ENCODE measurements at places on chromosomes 16 and 17.

- H3K4me3 ChIP-seq = peak within 1 kb of the TSS; percentile 55
- peak within 1 kb of the TSS; percentile 57 for H3K27ac ChIP-seq
- no peaks in the 10 kb centered on the region for H3K36me3 ChIP-seq
- peaks cover 29% of the 10 kb centered on the region for H3K4me1 ChIP-seq
Measured at GRCh38 chr16:57284209-57284951, at the start of gene PLLP. TSS of gene PLLP (minus strand) at chr16:57284672. CDS start at chr16:57284540, 132 bp downstream.

DNA sequence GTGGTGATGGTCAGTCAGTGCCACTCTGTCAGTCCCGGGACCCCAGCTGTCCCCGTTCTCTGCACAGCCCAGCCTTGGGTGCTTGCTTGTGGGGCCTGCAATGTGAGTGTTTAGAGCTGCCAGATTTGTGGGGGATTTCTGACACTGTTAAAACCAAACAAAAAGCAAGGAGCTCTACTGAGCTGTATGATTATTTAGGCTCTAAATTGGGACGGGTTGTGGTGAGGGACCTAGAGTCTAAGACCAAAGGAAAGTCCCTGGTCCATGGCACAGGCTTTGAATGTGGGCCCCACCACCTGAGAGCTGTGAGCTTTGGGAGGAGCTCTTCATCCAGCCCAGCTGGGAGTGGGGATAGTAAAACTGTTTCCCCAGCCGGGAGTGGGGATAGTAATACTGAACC, 63.3 kb downstream of the KSR1 start:
- no peak for DNase-seq
- no peaks in the 10 kb centered on the region for H3K36me3 ChIP-seq
- H3K4me3 ChIP-seq = no peak overlapping the region
- H3K27ac ChIP-seq = no peak overlapping the region
- peaks cover 45% of the 10 kb centered on the region for H3K4me1 ChIP-seq

GRCh38 chr17:17849845-17850373, 13.1 kb upstream of the SREBF1 start:
- H3K27me3 ChIP-seq = no peaks in the 10 kb centered on the region
- no peaks in the 10 kb centered on the region for H3K36me3 ChIP-seq
- H3K4me3 ChIP-seq = no peak overlapping the region
- no peak for DNase-seq
- peak overlapping the region; percentile 85 for H3K27ac ChIP-seq
- peaks cover 33% of the 10 kb centered on the region for H3K4me1 ChIP-seq

GRCh38 chr17:73969956-73970355, 233.5 kb upstream of the RPL38 start:
- no peaks in the 10 kb centered on the region for H3K36me3 ChIP-seq
- DNase-seq = no peak
- no peak overlapping the region for H3K4me3 ChIP-seq
- H3K4me1 ChIP-seq = no peaks in the 10 kb centered on the region

GRCh38 chr16:22634954-22635353, 124.3 kb downstream of the NPIPB5 start:
- H3K27me3 ChIP-seq = no peaks in the 10 kb centered on the region
- H3K4me1 ChIP-seq = no peaks in the 10 kb centered on the region
- no peak for DNase-seq
- H3K36me3 ChIP-seq = no peaks in the 10 kb centered on the region
- H3K4me3 ChIP-seq = no peak overlapping the region
- no peak overlapping the region for H3K27ac ChIP-seq

DNA sequence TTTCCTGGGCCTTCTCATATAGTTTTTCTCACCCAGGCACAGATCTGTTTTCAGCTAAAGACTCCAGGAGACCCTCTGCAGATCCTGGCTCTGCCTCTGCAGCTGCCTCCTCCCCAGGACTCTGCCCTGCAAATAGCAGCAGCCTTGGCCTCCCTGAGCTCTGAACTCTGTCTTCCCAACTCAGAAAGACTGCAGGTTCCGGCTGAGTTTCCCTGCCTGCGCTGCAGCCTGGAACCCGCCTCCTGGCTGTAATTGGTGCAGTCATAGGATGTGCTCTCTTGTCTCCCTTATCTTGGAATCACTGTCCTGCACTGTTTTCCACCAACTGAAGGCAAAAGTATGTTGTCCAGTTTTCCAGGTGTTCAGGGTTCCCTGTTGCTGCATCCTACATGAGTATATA, 14.3 kb upstream of the DNASE1 start:
- no peak overlapping the region for H3K27ac ChIP-seq
- DNase-seq = no peak
- H3K4me1 ChIP-seq = peaks cover 6% of the 10 kb centered on the region
- no peak overlapping the region for H3K4me3 ChIP-seq

DNA sequence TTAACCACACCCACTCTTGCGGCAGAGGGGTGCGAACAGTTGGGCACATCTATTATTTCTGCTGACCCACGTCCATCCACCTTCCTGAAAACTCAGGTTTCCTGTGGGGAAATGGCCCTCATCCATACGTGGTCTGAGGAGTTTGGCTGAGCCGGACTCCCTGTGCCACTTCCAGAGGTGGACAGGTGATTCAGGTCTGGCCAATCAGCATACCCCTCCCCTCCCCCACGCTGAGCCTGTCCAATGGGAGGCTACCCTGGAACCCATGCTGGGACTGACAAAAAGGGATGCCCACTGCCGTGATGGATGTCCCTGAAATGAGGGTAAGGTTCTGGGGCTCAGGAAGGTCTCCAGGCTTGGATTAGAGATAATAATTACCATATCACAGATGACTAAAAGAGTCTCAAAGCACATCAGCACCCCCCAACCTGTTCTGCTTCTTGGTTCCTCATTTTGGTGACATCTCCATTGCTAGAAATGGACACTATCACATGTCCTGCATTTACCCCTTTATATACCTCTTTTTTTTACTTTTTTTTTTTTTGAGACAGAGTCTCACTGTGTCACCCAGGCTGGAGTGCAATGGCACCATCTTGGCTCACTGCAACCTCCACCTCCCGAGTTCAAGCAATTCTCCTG, 5.3 kb upstream of the MAPK7 start:
- DNase-seq = no peak
- H3K27ac ChIP-seq = no peak overlapping the region
- no peaks in the 10 kb centered on the region for H3K36me3 ChIP-seq
- H3K27me3 ChIP-seq = no peaks in the 10 kb centered on the region
- H3K4me1 ChIP-seq = peaks cover 17% of the 10 kb centered on the region
- no peak overlapping the region for H3K4me3 ChIP-seq

DNA sequence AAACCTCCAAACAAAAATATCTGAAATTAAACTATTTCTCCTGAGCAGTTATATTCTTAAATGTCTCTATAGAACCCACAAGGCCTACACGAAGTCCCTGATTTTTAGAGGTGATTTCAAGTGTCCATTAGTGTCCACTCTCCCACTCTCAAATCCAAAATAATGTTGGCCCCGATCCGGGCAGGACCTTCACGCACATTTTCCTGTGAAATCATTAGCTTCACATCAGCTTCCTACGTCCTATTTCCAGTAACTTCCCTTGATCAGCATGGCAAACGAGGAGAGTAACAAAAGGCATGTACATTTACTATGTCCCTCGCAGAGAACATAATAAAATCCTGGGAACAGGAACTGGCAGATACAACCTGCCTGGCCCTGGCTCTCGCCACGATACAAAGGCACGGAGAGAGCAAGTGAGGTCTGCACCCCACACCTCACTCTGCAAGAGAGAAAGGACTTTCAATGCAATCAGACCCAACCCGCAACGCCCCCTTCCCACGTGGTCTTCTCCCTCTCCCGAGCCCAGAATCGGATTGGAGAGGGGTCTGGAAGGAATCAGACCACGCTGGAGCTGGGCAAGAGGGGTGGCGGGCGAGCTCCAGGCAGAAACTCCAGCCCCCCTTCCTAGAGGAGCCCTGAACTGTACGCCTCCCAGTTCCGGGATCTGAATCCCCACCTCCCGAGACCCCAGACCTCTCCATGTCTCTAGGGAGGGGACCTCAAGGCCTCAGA, 17.5 kb upstream of the C17orf78 start:
- H3K4me3 ChIP-seq = peak overlapping the region; percentile 67
- no peaks in the 10 kb centered on the region for H3K36me3 ChIP-seq
- H3K27me3 ChIP-seq = no peaks in the 10 kb centered on the region
- H3K27ac ChIP-seq = peak overlapping the region; percentile 93

- H3K4me3 ChIP-seq = no peak overlapping the region
- H3K4me1 ChIP-seq = no peaks in the 10 kb centered on the region
- no peak overlapping the region for H3K27ac ChIP-seq
- H3K36me3 ChIP-seq = no peaks in the 10 kb centered on the region
- no peaks in the 10 kb centered on the region for H3K27me3 ChIP-seq
- no peak for DNase-seq
Measured at GRCh38 chr16:27275394-27275793, 6.8 kb upstream of the NSMCE1 start.

DNA sequence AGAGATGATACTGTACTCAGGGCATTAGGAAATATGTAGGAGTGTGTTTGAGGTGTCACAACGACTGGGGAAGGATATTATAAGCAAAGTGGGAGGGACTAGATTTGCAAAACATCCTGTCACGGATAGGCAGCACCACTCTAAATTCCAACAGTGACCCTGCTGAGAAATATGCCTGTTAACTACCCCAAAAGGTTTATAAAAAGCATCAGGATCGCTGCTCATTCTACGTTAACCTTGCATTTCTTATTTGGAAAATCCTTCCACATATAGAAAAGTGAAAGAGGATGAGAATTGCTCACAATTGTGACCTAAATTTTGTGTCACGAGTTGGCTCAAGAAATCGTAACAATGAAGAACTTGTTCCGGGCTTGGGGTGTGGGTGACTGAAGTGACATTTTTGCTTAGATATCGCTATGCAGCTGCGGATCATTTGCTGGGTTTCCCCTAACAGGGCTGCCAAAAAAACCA, 51.6 kb downstream of the N4BP1 start:
- H3K36me3 ChIP-seq = peaks cover 3% of the 10 kb centered on the region
- no peaks in the 10 kb centered on the region for H3K27me3 ChIP-seq
- peaks cover 75% of the 10 kb centered on the region for H3K4me1 ChIP-seq

DNA sequence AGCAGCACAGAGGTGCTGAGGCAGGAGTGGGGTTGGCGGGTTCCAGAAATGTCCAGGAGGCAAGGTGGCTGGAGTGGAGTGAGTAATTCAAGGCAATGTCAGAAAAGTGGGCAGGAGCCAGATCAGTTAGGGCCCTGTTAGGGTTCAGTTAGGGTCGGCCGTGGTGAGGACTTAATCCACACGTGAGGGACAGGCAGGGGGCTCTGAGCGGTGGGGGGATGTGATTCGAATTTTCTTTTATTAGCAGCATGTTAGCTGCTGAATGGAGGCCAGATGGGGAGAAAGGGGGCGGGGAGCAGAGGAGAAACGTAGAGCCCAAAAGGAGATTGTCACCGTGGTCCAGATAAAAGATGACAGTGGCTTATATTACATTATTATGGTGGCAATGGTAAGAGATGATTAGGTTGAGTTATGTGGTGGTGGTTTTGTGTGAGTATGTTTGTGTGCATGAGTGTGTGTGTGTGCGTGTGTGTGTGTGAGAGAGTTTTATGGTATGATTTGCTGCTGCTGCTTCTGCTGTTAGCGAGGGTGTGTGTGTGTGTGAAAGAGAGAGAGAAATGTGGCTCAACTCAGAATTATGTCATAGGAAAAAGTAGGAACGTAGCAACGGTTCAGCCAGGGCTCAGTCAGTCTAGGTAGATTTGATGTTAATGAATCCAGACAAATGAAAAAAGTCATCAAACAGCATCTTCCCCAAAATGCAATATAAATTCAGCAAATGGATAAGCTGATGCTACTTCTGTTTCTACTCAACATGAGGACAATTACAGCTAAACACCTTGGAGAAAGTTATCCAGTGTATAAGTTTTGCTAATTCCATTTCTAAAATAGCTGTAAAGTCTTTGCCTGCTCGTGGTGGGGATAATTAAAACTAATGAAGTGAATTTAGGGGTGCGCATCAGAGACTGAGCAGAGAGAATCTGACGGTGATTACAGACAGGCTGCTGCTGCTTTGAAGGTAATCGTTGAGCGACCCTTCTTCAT, 390.6 kb downstream of the HAPSTR1 start:
- no peaks in the 10 kb centered on the region for H3K36me3 ChIP-seq
- DNase-seq = no peak
- no peaks in the 10 kb centered on the region for H3K27me3 ChIP-seq
- no peak overlapping the region for H3K27ac ChIP-seq
- H3K4me1 ChIP-seq = no peaks in the 10 kb centered on the region

- no peak for DNase-seq
- H3K4me3 ChIP-seq = no peak overlapping the region
- no peak overlapping the region for H3K27ac ChIP-seq
- no peaks in the 10 kb centered on the region for H3K4me1 ChIP-seq
- H3K36me3 ChIP-seq = no peaks in the 10 kb centered on the region
- H3K27me3 ChIP-seq = no peaks in the 10 kb centered on the region
Measured at GRCh38 chr16:2439598-2439997, 10.4 kb downstream of the CCNF start.

DNA sequence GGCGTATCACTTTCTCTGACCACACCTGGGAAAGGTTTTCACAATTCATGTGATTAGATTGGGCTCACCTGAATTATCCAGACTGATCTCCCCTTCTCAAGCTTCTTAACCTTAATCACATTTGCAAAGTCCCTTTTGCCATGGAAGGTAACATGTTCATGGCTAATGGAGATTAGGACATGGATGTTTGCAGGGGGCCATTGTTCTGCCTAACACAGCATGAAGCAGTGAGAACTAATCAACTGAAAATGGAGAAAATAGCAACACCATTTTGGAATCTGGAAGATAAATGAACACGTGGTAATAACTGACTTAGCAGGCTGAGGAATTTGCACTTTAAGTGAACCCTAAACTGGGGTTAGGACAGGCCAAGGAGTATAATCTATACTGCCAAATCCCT, 25.0 kb upstream of the SBK1 start:
- no peak for DNase-seq
- no peak overlapping the region for H3K27ac ChIP-seq
- H3K27me3 ChIP-seq = no peaks in the 10 kb centered on the region
- no peak overlapping the region for H3K4me3 ChIP-seq
- H3K4me1 ChIP-seq = no peaks in the 10 kb centered on the region
- H3K36me3 ChIP-seq = no peaks in the 10 kb centered on the region

DNA sequence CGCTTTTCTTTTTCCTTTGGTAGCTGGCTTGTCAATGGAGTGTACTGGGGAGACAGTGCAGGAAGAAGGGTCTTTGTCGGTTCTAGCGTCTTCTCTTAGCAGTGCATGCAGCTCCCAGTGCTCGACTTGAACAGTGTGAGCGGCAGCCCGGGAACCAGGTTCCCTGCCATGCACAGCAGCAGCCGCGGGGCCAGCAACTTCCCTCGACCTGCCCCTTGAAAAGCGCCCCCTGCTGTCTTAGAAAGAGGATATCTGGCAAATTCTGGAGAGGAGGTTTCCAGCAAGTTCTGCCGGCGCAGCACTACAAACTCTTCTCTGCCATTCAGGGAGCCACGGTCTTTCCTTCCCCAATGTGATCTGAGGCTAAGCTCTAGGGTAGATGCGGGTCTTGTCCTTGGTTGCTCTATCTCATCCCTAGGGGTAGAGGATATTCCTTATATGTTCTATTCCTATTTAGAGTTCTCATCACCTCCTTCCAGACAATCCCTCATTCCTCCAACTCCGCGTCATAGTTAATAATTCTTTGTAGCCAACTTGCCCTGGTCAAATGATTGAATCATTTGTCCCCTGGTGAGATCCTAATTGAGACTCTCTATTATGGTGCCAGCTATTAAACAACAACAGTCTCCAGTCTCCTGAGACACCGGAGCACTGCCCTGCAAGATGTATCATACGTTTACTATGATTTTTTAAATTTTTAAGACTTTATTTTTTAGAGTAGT, 451.3 kb downstream of the PMP22 start:
- no peak overlapping the region for H3K27ac ChIP-seq
- H3K4me3 ChIP-seq = no peak overlapping the region
- DNase-seq = no peak
- no peaks in the 10 kb centered on the region for H3K27me3 ChIP-seq

Data from vagina (tissue), 2 donors.